ENCODE measurements at places on chromosomes 12 and 14. TPM values are rescaled to one million over a fixed set of nuclear protein-coding genes. Genes with fewer than 3 reads are reported as not detected.

- peaks cover 15% of the 10 kb centered on the region for H3K4me1 ChIP-seq
- H3K4me3 ChIP-seq, result no peak overlapping the region
- no peak for DNase-seq
- no peak overlapping the region for H3K27ac ChIP-seq
- no peaks in the 10 kb centered on the region for H3K36me3 ChIP-seq
Observed at GRCh38 chr12:116385486-116386217, 108.2 kb upstream of the MED13L start.

- no peaks in the 10 kb centered on the region for H3K27me3 ChIP-seq
- no peak overlapping the region for H3K4me3 ChIP-seq
- no peaks in the 10 kb centered on the region for H3K36me3 ChIP-seq
- H3K4me1 ChIP-seq, result no peaks in the 10 kb centered on the region
- DNase-seq, result peak; percentile 8
Observed at GRCh38 chr12:107955966-107956643, 173.0 kb upstream of the WSCD2 start.

GRCh38 chr12:104459368-104459909 is 2.7 kb downstream of the CHST11 start:
- no peak for DNase-seq
- no peaks in the 10 kb centered on the region for H3K27me3 ChIP-seq
- H3K4me1 ChIP-seq, result no peaks in the 10 kb centered on the region
- no peak overlapping the region for H3K27ac ChIP-seq
- H3K36me3 ChIP-seq, result no peaks in the 10 kb centered on the region

GRCh38 chr12:106094304-106094703 is 44.5 kb downstream of the NUAK1 start:
- no peaks in the 10 kb centered on the region for H3K36me3 ChIP-seq
- H3K4me3 ChIP-seq, result no peak overlapping the region
- no peak overlapping the region for H3K27ac ChIP-seq
- no peaks in the 10 kb centered on the region for H3K27me3 ChIP-seq
- peaks cover 19% of the 10 kb centered on the region for H3K4me1 ChIP-seq

RBP5 gene
- 74.6 TPM for total RNA-seq

DNA sequence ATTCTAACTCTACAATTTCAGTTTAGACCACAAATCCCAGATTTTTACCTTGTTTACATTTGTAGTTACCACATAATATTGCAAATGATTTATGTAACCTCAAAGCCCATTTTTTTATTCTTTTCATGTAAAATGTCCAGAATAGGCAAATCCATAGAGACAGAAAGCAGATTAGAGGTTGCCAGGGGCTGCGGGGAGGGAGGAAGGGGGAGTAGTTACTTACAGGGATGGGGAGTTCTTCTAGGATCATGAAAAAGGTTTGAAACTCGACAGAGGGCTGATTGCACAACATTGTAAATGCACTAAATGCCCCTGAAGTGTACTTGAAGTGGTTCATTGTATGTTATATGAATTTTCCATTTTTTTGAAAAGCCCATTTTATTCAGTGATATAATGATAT is 66.5 kb downstream of the PPP2R5C start:
- H3K36me3 ChIP-seq, result no peaks in the 10 kb centered on the region
- peaks cover 13% of the 10 kb centered on the region for H3K4me1 ChIP-seq
- H3K27me3 ChIP-seq, result no peaks in the 10 kb centered on the region
- no peak overlapping the region for H3K4me3 ChIP-seq
- H3K27ac ChIP-seq, result no peak overlapping the region
- DNase-seq, result no peak

- no peaks in the 10 kb centered on the region for H3K4me1 ChIP-seq
- no peak for DNase-seq
- no peak overlapping the region for H3K27ac ChIP-seq
- no peak overlapping the region for H3K4me3 ChIP-seq
- H3K36me3 ChIP-seq, result no peaks in the 10 kb centered on the region
Observed at GRCh38 chr14:57085043-57085442, 183.7 kb downstream of the EXOC5 start.

RAD9B gene
- total RNA-seq, result 1.0 TPM

DNA sequence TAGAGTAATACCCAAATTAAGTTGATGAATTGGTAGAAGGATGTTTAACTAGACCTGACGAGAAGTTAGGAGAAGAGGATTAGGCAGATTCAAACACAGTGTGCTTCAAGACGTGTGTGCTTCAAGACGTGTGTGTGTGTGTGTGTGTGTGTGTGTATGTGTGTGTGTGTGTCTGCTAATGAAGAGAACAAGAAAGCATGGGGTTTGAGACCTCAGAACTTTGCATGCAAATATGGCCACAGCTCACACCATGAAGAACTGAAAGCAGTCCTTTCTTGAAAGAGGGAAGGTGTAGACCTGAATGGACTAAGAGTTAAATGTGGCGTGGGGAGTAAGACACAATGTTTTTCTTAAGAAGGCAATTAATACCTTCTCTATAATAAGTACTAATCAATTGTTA is 32.5 kb upstream of the SSPN start:
- no peak overlapping the region for H3K4me3 ChIP-seq
- no peaks in the 10 kb centered on the region for H3K27me3 ChIP-seq
- H3K27ac ChIP-seq, result no peak overlapping the region
- no peaks in the 10 kb centered on the region for H3K4me1 ChIP-seq
- no peaks in the 10 kb centered on the region for H3K36me3 ChIP-seq
- no peak for DNase-seq

DNA sequence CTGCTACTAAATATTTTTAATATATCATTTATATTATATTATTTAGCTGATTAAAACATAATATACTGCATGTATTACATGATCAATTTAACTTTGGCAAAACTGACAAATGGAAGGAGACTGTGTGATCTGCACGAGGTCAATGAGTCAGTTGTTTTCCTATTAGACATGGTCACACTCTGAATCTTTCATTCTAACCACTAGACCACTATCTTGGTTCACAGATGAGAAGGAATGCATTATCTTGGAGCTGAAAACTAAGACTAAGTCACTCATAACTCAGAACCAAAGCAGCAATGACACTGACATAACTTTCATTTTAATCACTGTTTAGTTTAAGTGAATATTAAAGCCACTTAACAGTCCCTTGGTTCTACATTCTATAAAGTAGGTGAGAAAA is 37.4 kb downstream of the GNPTAB start:
- no peaks in the 10 kb centered on the region for H3K27me3 ChIP-seq
- H3K4me3 ChIP-seq, result no peak overlapping the region
- no peak for DNase-seq
- no peaks in the 10 kb centered on the region for H3K4me1 ChIP-seq

GRCh38 chr14:57822081-57822480 is 43.8 kb downstream of the SLC35F4 start:
- no peak for DNase-seq
- no peaks in the 10 kb centered on the region for H3K27me3 ChIP-seq
- H3K36me3 ChIP-seq, result no peaks in the 10 kb centered on the region
- no peak overlapping the region for H3K27ac ChIP-seq
- no peak overlapping the region for H3K4me3 ChIP-seq

NID2 gene
- 37.7 TPM for total RNA-seq

DNA sequence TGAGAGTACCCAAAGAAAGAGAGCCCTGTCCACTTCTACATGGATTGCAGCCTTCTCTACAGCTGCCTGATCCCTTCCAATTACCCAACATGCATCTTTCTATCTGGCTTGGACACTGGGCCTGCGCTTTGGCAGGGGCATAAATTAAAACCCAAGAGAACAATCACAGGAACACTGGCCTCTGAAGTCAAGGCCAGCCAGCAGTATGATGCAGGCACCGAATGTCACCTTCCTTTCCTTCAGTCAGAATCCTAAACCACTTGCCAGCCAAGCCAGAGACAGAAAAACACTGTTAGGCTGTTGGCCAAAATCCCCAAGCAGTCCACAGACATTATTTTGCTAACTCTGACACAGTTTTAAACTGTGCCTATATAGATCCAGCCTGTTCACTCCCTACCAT is 113.7 kb downstream of the DUSP6 start:
- no peaks in the 10 kb centered on the region for H3K27me3 ChIP-seq
- DNase-seq, result no peak
- H3K4me1 ChIP-seq, result no peaks in the 10 kb centered on the region

DNA sequence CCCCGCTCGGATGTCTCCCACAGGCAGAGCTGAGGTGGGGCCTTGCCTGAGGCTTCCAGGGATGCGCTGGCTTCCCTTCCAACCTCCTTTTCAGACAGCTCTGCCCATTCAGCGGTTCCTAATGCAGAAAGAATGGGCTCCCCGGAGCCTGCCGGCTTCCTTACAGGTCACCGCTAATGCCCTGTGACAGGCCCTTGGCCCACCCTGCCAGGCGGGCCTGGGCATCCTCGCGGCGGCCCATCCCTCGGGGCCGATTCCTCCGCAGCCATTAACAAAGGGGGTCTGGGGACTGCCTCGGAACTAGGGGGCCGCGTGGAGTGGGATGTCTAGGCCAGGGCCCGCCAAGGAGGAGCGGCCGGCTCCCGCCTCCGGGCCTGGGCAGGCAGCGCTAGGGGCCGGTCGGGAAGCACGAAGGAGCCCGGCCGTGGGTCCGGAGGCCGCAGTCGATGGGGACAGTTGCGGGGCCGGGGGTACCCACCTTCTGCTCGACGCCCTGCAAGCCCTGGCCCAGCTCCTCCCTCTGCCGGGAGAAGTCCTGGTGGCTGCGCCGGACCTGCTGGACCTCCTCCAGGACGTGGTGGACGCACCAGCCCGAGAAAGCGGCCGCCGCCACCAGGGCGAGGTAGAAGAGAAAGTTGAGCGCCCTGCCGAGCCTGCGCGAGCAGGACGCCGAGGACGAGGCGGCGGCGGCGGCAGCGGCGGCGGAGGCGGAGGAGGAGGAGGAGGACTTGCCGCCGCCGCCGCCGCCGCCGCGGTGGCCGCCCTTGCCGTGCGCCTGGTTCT is 738 bp downstream of the CKAP4 start:
- peak; percentile 93 for DNase-seq
- H3K4me1 ChIP-seq, result peaks cover 10% of the 10 kb centered on the region
- peak overlapping the region; percentile 78 for H3K27ac ChIP-seq
- H3K4me3 ChIP-seq, result peak overlapping the region; percentile 72
- no peaks in the 10 kb centered on the region for H3K27me3 ChIP-seq

KRT82 gene
- total RNA-seq, result not detected

RCOR1 gene
- 17.9 TPM for total RNA-seq

PPP2R3C gene
- 24.8 TPM for total RNA-seq

- DNase-seq, result no peak
- H3K36me3 ChIP-seq, result no peaks in the 10 kb centered on the region
- H3K27me3 ChIP-seq, result no peaks in the 10 kb centered on the region
- no peak overlapping the region for H3K4me3 ChIP-seq
- H3K4me1 ChIP-seq, result no peaks in the 10 kb centered on the region
Observed at GRCh38 chr12:112102127-112102526, 6.5 kb downstream of the NAA25 start.

DNA sequence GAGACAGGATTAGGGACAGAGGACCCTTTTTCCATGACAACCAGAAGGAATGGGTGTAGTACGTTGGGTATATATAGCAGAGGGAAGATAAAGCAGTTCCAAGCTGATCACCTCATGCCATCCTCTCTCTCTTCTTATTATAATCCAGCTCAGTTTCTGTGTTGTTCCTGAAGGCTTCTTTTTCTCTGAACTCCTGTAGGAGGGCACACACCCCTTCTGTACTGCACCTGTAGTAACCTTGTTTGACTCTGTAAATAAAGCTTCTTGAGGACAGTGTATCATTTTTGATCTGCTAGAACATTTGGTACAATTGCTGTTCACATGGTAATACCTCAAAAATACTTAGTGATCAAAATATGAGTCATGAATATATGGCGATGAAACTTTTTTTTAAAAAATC is 33.5 kb downstream of the HELB start:
- H3K4me1 ChIP-seq, result no peaks in the 10 kb centered on the region
- H3K27ac ChIP-seq, result no peak overlapping the region
- no peaks in the 10 kb centered on the region for H3K27me3 ChIP-seq
- H3K4me3 ChIP-seq, result no peak overlapping the region

MYF6 gene
- not detected for total RNA-seq

GRCh38 chr12:105836242-105836622 is 302.5 kb downstream of the NUAK1 start:
- H3K27ac ChIP-seq, result no peak overlapping the region
- no peaks in the 10 kb centered on the region for H3K27me3 ChIP-seq
- no peak overlapping the region for H3K4me3 ChIP-seq
- no peaks in the 10 kb centered on the region for H3K36me3 ChIP-seq
- H3K4me1 ChIP-seq, result no peaks in the 10 kb centered on the region

GRCh38 chr12:3117591-3118015 is 40.4 kb downstream of the TSPAN9 start:
- H3K27me3 ChIP-seq, result no peaks in the 10 kb centered on the region
- no peak overlapping the region for H3K4me3 ChIP-seq
- peaks cover 2% of the 10 kb centered on the region for H3K36me3 ChIP-seq

SPSB2 gene
- 19.0 TPM for total RNA-seq

GRCh38 chr12:60230056-60230455 is 634.2 kb downstream of the SLC16A7 start:
- no peak for DNase-seq
- no peaks in the 10 kb centered on the region for H3K27me3 ChIP-seq
- no peak overlapping the region for H3K4me3 ChIP-seq

DNA sequence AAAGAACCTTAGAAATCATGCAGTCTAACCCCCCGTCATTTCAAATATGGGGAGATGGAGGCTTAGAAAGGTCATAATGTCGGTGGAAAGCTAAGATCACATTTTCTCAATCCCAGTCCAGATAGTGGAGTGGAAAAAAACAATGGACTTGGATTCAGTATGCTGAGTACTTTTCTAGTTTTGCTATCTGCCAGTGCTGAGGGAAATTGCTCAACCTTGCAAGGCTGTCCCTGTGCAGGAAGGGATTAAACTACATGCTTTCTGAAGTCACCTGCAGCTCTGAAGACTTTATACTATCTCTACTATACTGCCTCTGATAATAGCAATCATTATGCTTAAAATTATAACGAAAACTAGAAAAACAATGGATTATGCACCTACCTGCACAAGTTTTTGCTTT is 272.8 kb downstream of the LRIG3 start:
- H3K4me3 ChIP-seq, result no peak overlapping the region
- no peak for DNase-seq
- no peaks in the 10 kb centered on the region for H3K4me1 ChIP-seq
- no peak overlapping the region for H3K27ac ChIP-seq

TAS2R46 gene
- total RNA-seq, result 1.6 TPM

DNA sequence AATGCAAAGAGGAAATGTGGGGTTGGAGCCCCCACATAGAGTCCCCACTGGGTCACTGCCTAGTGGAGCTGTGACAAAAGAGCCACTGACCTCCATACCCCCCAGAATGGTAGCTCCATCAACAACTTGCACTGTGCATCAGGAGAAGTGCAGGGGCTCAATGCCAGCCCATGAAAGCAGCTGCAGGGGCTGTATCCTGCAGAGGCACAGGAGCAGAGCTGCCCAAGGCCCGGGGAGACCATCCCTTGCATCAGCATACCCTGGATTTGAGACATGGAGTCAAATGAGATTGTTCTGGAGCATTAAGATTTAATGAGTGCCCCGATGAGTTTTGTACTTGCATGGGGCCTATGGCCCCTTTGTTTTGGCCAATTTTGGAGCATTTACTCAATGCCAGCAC is 1023.6 kb downstream of the VRK1 start:
- H3K27me3 ChIP-seq, result no peaks in the 10 kb centered on the region
- H3K36me3 ChIP-seq, result no peaks in the 10 kb centered on the region
- no peaks in the 10 kb centered on the region for H3K4me1 ChIP-seq
- no peak for DNase-seq
- H3K27ac ChIP-seq, result no peak overlapping the region
- H3K4me3 ChIP-seq, result no peak overlapping the region

DNAH10 gene
- 0.28 TPM for total RNA-seq

GRCh38 chr12:50069539-50069938 is 12.1 kb downstream of the ASIC1 start:
- no peak for DNase-seq
- H3K4me1 ChIP-seq, result no peaks in the 10 kb centered on the region
- H3K27me3 ChIP-seq, result no peaks in the 10 kb centered on the region
- H3K36me3 ChIP-seq, result no peaks in the 10 kb centered on the region
- H3K27ac ChIP-seq, result no peak overlapping the region
- H3K4me3 ChIP-seq, result no peak overlapping the region

LALBA gene
- total RNA-seq, result not detected
